ENCODE measurements at places on chromosomes 2 and 18.

DNA sequence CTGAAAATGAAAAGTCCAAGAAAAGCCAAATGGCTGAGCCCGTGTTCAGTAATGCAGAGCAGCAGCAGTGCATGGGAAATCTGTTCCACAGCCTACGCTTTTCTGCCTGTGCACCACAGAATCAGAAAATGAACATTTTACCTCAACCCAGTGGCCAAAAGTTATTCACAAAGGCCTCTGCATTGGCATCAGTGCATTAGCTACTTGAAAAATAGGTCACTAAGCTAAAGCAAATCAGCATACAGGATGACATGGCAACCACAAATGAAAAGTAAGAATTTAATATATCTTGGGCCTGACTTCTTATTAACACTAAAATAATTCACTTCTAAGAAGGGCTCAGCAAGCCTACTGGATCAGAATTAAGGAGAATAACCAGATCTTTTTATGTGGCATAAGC, 1145.3 kb upstream of the CHAC2 start:
- no peak for DNase-seq

DNA sequence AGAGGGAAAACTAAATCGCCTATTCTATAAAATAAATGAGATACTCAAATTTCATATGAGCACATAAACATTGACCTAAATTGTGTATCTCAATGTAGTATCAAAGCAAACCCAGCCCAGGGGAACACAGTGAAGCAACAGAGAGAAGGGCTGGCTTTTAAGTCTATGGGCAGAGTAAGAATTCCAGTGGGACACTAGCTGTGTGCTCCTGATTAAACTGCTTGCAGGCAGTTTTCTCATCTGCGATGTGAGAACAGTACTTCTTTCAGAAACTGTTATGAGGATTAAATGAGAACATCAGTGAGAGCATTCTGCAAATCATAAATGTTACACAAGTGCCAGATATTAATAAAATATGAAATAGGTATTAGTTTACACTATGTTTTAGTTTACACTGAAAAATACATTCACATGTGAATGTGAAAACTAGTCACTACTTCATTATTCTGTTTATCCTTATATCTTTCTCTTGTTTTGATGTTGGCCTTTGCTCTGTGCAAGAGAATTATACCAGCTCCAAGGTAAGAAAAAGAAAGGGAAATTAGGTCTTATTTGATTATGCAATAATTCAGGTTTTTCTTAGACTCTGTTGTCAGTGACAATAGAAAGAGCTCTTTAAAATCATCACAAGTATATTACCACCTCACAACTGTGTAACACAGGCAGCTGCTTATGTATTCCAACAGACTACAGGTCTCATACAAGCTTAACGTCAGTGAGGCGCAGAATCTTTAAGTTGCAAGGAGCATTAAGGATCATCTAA, 47.5 kb downstream of the GAREM1 start:
- DNase-seq, result no peak

- no peak for DNase-seq
Observed at GRCh38 chr2:211457325-211457724, 900.9 kb downstream of the CPS1 start.

GRCh38 chr2:234373060-234373459, 123.8 kb downstream of the ARL4C start:
- DNase-seq, result no peak

- DNase-seq, result no peak
Observed at GRCh38 chr2:71464389-71464788, 11.0 kb downstream of the DYSF start.

GRCh38 chr2:226183550-226183949, 616.1 kb downstream of the IRS1 start:
- no peak for DNase-seq

DNA sequence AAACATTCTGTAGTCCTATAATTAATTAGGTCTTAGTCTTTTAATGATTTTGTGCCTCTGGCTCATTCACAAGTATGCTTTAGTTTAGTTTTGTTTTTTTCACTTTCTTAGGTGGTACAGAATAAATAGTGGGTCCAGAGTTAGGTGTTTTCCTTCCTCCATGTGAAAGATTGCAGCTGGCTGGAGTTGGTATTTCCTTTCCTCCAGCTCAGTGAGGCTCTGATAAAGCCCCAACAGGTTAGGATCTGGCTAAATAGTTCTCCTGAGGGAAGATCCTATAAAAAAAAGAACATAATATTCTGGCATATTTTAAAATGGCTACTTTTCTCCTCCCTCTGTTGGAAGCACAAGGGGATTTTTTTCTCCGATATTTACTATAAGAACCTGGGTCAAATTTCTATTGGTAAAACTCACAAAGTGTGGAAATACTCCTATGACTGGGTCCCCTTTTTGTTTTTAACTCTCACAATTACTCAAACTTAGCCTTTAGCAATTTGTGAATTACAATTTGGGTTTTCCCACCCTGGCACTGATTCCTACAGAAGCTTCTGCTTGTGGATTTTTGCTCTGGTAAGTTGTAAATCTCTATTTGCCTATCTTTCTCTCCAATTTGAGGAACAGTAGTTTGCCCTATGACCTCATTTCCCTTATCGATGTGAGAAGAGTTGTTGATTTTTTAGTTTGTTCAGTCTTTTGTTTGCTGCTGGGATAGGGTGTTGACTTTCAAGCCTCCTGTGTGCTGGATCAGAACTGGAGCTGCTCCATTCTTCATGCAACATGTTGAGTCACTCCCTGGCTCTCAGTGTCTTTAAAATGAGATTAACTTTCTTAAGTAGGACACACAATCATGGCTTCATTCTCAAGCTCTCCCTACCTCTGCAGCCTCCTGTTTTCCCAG, 500.9 kb downstream of the RNF144A start:
- no peak for DNase-seq

GRCh38 chr18:36660311-36660710, 168.5 kb downstream of the TPGS2 start:
- no peak for DNase-seq

DNA sequence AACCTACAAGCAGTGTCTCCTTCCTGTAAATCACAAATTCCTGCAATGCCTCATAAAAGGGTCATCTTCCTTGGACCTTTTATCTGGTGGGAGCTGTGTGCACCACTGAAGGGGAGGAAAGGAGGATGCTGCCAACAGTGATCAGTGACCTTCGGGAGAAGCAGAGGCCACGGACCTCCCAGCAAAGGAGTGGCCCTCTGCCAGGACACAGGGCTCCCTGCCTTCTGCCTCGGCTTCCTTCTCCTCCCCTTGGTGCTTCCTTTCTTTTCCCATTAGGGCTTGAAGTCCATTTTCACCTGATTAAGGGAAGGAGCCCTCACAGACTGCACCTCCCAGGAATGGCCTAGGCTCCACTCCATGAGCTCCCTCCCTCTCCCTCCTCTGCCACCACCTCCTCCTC, 85.3 kb upstream of the ITGA6 start:
- no peak for DNase-seq

DNA sequence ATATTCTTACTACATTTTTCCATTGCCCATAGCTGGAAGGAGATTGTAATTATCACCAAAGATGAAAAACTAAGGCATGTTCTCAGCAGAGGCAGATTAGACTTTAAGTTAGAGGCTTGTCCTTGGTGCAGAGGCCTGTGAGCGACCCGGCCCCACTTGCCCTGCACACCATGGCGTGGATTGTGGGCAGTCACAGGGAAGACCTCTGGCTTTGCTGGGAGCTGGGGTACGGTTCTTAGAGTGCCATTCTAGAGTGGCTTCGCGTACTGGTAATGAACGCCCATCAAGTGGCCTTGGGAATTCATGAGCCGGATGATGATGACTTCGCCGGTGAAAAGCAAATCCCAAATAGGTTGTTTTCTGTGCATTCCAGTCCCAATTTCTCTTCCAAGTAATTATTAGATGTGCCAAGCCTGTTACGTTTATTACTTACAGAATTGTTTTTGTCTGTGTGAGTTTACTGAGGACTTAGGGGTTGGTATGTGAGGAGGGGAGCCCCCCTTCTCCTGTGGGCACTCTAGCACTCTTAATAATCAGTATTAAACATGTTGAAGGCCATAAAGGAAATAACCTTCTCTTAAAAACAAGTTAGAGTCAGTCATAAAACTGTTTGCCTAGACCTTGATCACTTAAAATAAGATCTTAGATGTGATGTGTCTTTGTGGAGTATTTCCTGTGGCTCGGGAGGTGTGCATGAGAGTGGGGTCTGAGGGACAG, 90.6 kb downstream of the LDLRAD4 start:
- DNase-seq, result no peak

DNA sequence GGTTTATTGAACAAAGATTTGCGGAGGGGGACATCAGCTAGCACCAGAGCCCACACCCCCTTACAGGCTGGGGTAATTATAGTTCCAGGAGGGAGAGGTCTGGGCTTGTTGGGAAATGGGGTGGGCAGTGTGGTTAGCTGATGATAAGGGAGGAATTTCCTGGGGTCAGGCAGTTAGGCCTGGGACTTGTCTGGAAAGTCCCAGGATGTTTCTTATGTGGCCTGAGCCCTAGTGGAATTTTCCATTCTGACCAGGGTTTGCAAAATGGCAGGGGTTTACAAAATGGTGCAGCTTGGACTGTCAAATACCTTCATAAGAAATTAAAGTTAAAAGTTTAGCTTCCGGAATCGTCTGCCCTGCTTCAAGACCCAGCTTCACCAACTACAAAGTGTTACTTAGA, 199.1 kb downstream of the FBXO15 start:
- no peak for DNase-seq

Data from GM10248 (cell line).